ENCODE measurements at places on chromosomes 2 and 18.

DNA sequence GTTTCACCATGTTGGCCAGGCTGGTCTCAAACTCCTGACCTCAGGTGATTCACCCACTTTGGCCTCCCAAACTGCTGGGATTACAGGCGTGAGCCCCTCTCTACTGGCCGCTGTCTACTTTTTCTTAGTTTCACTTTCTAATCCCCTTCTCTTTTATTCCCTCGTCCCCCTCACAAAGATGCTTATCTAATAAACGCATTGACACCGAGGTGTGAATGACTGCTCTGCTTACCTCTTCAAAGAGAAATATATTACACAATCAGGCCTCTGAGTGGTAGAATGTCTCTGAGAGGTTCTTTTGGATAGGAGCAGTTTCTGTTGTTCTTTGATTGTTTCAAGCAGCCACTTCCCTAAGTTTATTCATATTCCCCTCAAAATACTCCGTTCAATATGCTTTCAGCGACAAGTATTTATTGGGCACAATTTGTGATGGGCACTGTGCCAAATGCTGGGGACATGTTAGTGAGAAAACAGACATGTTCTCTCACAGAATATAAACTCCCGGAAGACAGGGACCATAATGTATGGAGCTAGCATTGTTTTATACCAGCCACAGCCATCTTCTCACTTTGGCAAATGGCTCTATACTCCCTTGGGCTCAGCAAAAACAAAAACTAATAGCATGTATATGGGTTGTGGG, 34.7 kb upstream of the RAPH1 start:
- no peak for DNase-seq

- no peak for DNase-seq
Observed at GRCh38 chr2:200604571-200605255, 18.9 kb downstream of the AOX1 start.

DNA sequence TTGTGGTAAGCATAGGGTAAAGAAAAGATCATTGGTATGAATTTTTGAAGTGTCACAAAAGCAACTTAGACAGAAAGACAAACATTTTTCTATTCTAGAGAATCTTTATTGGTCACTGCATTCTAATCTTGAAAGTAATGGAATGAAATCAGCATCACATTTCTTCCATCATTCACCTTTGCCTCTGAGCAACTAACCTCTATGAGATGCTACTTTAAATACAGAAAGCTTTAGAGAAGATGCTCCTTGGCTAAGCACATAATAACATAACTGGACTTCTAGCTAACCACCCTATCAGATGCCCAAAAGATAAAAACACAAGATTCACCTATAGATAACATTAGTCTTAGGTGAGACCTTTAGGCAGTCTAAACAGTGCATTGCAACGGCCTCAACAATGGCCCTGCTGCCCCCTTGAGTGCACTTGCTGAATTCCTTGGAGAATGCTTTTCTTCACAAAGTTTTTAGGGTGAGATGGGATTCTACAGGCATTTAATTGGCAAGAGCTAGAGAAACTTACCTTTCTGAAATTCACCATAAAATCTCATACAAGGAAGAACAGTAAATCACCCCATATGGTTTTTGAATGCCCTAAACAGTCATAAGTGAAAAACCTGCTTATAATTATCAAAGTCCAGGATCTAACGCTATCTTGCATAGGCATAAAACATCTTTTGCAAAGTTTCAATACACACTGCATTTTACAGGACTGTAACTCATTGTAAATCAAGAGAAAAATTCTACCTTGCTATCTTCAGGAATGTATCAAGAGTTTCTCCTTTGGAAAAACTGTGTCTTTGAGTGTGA, 791.3 kb upstream of the CHAC2 start:
- no peak for DNase-seq

DNA sequence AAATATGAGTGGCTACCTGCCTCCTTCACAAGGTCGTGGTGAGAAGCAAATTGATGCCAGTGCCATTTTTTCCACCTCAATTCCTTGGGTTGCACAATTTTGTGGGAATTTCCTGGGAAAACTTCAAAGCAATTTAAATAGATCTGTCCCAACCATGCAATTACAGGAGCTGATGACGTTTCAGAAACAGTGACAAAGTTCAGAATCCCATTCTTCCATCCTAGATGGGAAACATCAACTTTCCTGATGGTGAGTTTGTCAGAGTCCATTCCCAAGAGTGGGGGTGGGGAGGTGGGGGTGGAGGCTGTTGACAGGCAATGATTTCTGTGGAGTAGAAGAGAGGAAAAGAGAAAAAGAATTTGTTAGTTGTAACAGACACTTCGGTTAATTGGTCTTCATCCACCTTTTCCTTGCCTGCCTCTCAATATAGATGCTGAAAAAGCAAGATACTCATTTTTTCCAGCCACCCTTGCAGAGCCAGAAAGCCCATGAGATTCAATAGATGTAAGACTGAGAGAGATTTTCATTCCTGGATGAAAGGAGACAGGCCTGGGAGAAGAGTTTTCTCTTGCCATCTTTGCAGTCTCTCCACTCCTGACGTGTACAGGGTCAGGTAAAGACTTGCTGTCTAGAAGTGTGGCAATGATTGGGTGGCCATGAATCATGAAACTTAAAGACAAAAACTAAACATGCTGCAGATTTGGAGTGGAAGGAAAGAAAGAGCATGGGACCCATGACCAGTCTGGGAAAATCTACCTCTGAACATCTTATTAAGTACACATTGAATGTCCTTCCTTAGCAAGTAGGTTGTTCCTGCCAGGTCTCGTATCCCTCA, 47.3 kb downstream of the SOCS6 start:
- DNase-seq, result no peak

DNA sequence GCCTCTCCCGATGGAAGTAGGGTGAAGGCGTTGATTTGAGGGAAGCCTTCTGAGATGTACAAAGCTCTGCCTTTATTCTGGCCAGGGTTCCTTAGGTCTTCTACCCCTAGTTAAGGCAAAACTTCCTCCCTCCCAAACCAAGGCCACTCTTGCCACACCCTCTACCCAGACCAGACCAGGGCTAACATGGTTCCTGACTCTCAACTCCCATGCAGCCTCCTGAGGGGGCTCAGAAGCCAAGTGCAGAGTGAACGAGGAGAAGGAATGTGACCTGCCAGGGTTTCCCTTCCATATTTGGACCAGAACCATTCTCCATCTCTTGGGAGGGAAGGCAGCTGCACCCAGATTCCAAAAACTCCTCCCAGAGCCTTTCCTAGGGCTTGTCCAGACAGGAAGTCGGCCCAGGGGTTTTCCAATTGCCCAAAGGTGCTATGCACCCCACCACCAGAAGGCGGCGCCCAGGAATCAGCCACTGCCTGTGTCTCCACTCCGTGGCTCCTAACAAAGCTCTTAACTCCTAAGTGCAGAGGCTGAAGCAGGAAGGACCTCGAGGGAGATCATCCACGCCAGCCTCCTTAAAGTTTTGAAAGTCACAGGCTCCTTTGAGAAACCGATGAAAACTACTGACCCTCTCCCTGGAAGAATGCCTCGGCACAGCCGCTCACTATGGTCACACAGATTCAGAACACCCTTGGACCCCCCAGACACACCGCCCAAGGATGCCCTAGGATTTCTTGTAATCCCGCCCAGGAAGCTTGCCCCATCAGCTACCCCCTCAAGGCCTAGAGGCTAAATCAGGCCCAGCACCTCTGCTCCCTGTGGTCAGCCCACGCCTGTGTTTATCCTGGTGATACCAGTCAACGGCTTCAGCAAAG, 157.8 kb downstream of the SMAD2 start:
- DNase-seq, result peak; percentile 53
